ENCODE measurements at places on chromosomes 5 and 9. TPM values are rescaled to one million over a fixed set of nuclear protein-coding genes. Genes with fewer than 3 reads are reported as not detected.

The PROB1 gene
- 6.2 TPM for total RNA-seq

The FBXL7 gene
- total RNA-seq: 6.2 TPM

The TMEM252 gene
- total RNA-seq: not detected

- DNase-seq: peak; percentile 18
Measured at GRCh38 chr9:108933231-108933717, 650 bp downstream of the ELP1 start.

DNA sequence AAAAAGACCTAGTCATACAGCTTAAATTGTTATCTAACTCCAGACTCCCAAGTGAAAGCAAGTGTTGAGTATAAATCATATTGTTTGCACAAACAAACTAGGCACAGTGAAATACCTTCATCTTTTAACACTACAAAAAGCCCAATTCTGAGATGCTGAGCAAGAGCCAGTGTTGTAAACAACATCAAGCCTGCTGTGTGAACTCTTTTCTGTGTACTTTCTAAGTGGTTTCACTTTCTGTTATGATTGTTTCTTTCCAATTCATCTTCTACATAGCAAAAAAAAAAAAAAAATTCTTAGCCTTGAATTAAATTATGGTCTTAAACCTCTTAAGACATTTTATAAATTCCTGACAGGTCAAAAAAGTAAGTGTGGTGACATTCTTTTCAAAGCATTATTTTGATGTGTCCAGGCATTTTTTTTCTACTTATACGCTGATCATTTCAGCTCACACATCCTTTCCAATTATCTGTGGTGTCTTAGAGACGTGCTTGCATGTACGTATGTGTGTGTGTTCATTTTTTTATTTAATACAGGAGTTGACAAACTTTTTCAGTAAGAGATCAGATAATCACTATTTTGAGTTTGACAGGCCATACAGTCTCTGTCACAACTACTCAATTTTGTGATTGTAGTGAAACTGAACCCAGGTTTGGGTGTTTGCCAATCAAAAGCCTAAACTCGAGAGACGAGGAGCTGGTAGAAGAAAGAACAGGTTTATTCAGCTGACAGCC, 556.1 kb downstream of the CDH9 start:
- DNase-seq: no peak

DNA sequence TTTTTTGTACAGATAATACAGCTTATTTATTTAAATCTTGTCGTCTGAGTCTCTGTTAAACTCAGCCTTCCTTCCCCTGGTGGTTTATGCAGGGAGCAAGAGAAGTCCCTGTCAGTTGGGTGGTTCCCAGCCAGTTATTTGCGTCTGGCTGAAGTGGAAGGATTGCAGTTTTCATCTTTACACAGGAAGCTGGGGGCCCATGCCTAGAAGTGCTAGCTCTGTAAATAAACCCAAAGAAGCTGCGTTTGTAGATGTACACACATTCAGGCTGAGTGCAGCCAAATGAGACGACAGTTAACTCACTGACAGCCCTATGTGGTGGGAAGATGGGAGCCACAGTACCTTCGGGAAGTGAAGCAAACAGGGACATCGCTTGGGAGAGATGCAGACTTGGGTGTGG, 122.1 kb downstream of the SAXO1 start:
- no peak for DNase-seq

DNA sequence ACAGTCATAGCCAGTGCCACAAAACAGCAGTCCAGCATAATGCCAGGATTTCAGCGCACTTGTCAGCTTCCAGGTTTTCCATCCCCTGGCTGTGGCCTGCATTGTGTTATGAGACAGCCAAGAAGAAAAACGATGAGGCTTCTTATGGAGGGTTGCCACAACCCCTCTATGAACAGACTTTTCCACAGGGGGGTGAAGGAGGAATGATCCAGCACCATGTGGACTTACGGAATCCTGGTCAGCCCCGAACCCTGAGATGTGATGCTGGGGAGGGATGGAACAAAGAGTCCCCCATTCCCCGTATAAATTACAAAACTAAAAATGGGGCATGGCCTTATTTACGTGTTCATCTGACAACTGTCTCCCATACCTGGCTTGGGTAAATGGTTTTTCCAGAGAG, 32.6 kb downstream of the FAXDC2 start:
- DNase-seq: no peak

DNA sequence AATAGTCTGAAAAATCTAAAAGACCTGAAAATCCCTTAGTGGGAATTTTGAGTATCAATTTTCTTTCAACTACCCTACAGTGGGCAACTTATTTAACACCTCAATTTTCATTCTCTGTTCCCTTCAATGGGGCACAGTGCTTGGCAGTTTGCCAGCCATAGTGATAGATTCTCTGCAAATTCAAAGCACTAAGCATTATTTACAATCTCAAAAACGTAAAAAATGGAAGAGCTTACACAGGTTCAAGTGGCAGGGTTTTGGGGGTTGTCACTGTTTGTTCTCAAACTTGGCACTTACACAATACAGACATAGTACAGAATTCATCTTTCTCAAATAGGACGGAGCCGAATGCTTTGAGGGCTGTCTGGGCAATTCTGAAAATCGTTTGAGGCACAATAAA, 515.0 kb downstream of the EFNA5 start:
- DNase-seq: no peak

DNA sequence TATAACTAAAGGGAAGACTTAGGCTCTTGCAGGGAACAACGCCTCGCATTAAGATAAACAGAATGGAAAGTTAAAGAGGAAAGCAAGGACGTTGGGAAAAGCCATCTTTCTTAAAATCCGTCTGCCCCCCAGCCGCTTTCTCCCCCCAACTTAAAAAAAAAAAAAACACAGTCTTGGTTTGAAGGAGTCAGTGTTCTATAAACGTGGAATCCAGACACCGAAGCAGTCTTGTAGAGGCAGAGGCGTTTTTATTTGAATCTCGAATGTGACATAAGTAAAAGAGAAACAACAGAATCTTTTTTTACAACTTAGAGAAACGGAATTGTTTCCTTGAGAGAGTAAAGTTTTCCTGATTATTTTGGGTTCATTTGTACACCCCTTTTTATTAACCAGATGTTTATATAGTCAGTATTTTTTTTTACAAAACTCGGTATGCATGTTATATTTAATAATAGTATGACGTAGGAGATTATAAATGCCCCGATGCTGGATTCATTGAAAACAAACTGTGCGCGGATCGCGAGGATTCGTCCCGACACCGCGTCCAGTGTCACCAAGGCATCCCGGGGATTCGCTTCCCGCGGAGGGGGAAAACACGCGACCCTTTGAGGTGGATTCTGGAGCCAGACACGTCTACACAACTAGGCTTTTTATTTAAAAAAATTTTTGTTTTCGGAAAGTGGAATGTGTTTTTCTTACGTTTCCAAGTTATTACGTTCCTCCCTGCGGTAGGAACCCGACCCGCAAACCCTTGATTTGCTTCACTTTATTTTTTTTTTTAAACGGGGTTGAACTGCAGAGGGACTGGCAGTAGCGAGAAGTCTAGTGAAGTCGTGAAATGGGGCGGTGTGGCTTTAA, 6.7 kb downstream of the PTCH1 start:
- DNase-seq: peak; percentile 29

- no peak for DNase-seq
Measured at GRCh38 chr5:2864515-2865105, 113.1 kb upstream of the IRX2 start.

GRCh38 chr5:136810261-136810801, 445.0 kb upstream of the TRPC7 start:
- DNase-seq: peak; percentile 88

- no peak for DNase-seq
Measured at GRCh38 chr5:155046591-155046990, 33.0 kb downstream of the KIF4B start.

DNA sequence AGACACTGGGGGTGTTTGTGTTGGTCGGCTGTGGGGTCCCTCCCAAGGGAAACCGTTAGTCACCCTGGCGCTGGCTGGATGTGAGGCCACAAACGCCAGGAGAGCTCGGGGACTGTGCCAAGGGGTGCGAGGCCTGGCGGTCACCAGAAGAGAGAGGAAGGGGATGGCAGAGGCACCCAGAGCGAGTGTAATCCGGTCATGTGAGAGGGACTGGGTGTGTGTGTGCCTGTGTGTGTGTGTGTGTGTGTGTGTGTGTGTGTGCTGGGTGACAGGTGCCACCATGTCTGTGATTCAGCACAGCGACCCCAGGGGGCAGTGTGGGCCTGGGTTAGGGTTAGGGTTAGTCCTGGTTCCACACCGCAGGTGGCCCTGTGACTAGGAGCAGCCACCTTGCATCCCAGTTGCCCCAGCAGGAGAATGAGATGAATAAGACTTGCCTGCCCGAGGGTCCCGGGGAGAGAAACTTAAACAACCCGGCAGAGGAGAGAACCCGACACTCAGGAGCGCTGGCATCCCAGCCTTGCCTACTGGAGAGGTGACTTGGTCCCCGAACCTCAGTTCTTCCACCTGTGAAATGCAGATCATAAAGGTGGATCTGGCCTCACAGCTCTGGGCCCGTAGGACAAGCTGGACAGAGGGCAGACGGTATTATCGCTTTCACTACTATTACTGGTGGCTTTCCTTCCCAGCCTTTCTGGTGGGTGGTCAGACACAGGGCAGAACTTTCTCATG, 1.4 kb upstream of the ADAMTSL2 start:
- peak; percentile 59 for DNase-seq

GRCh38 chr5:107364443-107365319, 306.1 kb downstream of the EFNA5 start:
- no peak for DNase-seq

- DNase-seq: peak; percentile 67
Measured at GRCh38 chr9:95007226-95007869, 280.8 kb downstream of the AOPEP start.

DNA sequence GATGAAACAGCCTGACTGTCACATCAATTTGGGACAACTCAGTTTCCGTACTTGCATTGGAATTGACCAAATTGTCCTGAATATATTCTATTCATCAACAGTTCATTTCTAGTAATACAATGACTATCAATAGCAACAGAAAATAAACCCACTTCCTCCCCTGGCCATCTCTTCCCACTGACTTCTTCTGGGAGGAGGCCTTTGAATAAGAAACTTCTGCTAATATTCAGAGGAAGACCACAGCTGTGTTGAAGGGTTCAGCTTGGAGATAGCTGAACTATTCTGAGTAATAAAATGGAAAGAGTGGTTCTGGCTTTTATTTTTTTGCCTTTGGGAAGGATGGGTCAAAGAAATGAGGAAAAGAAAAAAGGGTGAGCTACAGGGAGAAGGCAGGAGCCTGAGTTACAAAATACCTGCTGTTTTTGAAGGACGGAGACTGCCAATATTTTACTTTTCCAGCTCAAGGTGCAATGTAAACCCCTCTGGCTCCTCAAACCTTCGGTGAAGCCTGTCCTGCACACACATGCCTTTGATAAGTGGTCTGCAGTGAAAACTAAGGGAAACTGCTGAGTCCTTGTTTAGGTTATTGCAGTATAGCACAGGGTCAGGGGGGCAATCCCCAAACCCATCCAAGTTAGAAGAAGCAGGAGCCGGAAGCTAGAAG, 29.9 kb downstream of the FYB1 start:
- DNase-seq: no peak

DNA sequence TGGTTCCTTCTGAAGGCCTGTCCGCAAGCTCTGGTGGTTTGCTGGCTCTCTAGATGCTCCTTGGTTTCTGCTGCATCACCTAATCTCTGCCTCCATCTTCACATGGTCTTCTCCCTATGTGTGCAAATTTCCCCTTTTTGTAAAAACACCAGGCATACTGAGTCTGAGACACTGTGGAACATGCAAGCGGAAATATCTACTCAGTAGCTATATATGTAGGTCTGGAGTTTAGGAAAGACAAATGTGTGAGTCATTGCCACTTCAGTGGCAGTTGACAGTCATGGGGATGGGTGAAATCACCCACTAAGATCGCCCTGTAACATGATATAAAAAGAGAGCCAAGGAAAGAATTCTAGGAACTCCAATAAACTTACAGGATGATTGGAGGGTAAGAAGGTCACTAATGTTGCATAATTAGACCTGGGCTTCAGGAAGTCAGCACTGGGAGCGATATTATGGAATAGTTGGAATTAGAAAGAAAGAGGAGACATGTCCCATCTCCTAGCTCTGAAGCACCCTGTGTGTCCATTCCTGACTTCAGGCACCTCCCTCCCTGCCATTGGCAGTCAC, 22.7 kb upstream of the UBLCP1 start:
- DNase-seq: peak; percentile 64

DNA sequence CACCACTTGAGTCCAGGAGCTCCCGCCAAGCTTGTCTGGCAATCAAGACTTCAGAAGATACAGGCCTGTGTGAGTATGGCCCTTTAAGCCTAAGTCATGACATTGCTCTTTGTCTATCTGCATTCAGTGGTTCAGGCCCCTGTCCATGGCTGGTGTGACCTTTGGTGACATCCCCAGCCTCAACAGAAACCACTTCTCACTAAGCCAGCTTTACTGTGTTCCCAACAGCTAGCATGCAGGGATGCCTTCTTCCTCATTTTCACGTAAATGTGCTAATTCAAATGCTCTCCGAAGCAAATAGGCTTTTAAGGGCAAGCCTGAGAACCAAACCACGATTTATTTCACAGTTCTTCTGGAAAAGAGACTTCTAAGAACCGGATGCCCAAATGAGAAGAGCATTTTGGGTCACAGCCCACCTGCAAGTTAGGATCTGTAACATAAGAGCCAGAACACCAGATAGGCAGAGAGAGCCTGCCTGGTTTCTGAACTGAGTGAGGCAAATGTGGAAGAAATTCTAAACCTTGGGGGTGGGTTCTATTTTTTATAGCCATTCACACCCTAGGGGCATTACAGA, 14.9 kb downstream of the CD180 start:
- DNase-seq: no peak

GRCh38 chr5:132103969-132104391, 30.4 kb downstream of the CSF2 start:
- no peak for DNase-seq

DNA sequence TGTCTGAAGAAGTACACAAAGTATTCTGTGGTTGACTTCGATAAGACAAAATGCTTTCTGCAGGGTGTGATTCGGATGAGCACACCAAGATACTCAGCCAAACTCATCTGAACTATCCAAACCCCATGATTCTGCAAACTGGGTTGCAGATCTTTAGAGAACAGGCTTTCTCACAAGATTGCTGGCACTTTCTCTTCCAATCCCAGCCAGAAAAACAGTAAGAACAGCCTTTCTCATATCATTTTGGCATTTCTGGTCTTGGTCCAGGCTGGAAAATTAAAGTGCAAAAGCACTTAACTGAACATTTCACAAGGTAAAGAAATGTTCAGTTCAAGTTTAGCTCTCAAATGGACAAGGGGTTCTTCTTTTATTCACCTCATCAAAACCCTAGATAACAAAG, 269.1 kb downstream of the NR2F1-AS1 start:
- DNase-seq: no peak
